RKO (cell line): ENCODE measurements at places on chromosomes 16 and 17.

- DNase-seq, result peak; percentile 69
Measured at GRCh38 chr17:77516902-77517301, 376.1 kb downstream of the SEC14L1 start.

DNA sequence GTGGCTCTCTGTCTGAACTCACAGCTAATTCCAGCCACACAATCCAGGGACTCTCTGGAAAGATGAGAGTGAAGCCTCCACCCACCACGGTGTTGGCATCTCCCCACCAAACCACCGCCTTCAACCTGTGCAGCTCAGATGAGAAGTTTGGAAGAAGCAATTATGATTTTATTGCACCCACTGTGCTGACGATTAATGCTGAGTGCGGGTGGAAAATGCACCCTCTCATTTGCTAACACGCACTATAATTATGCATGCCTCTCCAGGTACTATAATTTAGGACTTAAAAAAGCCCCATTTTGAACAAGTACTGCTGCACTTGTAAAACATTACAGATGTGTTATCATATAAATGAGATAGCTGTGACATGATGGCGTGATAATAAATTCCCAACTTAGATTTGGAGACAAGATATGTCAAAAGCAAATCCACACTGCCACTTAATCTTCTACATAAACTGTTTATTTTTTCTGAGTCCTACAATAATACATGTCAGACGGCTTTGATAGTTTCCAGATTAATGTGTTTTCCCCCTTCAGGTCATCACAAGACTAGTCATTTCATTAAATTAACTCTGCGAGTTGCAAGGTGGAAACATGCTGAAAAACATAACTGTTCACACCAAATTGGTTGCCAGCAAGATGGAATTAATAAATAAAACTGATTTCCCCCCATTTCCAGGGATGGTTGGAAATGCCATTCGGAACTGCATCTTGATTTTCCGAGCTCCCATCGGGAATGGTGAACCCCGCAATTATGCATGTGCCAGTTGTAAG, 466.5 kb upstream of the MAF start:
- DNase-seq, result no peak

DNA sequence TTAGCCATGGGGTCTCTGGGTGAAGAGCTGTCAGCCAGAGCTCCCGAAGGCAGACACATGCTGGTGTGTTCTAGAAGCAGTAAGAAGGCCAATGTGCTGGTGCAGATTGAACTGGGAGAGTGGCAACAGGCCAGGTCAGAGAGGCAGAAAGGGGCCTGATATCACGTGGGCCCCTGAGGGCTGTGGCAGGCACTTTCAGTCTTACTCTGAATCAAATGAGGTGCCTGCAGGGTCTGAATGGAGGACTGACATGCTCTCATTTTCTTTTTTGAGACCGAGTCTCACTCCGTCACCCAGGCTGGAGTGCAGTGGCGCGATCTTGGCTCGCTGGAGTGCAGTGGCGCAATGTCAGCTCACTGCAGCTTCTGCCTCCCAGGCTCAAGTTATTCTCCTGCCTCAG, 293.8 kb downstream of the ABCC12 start:
- DNase-seq, result no peak

DNA sequence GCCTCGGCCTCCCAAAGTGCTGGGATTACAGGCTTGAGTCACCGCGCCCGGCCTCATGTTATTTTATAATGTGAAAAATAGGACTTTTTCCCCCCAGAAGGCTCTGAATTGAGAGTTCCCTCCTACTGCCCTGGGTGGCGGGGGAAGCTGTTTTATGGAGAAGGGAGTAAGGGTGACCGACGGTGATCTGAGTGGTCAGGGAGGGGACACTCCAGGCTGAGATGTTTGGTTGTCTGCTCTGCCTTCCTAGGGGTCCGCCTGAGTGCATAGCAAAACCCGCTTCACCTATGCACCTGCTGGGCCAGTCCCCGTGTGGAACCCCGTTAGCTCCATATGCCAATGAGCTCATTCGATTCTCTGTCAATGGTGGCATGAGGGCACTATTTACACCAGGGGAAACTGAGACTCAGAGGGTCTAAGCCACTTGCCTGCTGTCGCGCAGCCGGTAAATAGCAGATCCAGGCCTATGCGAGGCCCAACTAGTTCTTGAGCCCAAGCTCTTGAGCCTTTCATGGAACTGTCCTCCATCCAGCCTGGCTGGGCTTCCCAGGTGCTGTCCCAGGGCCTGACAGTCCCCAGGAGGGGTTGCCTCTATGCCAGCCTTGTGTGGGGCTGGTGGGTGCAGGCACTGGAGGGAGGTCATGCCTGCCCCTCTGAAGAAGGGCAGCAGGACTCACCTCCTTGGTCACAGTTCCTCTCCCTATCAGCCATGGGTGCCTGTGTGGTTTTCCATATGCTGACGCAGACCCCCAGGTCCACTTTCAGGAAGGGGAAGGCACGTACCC, 1.7 kb upstream of the GJD3 start:
- no peak for DNase-seq

- DNase-seq, result peak; percentile 8
Measured at GRCh38 chr16:13421726-13422125, 498.2 kb upstream of the ERCC4 start.

DNA sequence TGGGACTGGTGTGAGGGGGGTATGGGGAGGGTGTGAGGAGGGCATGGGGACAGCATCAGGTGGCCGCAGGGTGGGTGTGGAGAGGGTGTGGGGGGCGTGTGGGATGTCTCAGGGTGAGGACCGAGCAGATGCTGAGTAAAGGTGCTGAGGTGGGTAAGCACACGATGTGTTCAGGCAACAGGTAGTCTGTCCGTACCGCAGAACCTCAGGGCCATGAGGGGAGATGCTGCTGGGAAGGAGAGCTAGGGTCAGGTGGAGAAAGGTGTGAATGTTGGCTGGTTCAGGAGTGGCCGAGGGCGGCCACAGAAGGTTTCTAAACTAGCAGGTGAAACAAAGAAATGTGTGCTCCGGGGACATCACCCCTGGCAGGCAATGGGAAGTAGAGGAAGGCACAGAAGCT, 80.0 kb upstream of the CDH5 start:
- no peak for DNase-seq

GRCh38 chr17:72760368-72760767, 332.1 kb downstream of the SLC39A11 start:
- DNase-seq, result no peak

- peak; percentile 34 for DNase-seq
Measured at GRCh38 chr17:78993241-78993956, 13.7 kb upstream of the LGALS3BP start.

DNA sequence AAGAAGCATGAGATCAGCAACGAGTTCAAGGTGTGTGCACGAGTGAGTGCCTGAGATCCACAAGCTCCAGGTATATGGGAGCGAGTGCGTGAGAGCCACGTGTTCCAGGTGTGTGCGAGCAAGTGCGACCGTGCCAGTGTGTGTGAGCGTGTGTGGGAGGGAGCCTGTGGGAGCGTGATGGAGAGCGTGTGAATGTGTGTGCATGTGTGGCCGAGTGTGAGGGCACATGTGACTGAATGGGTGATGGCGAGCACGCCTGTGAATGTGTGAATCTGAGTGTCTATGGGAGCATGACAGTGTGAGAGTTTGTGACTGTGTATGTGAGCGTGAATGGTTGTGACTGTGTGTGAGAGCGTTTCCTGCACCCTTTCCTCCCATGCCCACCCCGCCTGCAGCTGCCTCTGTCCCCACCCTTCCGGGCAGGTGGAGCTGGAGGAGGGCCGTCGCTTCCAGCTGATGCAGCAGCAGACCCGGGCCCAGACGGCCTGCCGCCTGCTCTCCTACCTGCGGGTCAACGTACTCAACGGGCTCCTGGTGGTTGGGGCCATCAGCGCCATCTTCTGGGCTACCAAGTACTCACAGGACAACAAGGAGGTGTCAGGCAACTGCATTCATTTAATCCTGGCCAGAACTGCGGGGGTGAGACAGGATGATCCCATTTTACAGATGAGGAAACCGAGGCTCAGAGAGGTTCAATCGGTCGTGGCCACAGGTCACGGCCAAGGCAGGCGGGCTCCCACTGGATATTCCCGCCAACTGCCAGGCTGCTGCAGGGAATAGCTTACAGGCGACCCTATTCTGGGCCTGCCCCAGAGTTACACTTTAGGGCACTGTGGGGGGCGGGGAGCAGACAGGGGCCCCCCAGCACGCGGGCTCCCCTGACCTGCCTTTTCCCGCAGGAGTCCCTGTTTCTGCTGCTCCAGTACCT, 3.7 kb downstream of the TMC8 start:
- peak; percentile 37 for DNase-seq

- DNase-seq, result no peak
Measured at GRCh38 chr17:55120651-55121050, 144.1 kb upstream of the HLF start.

DNA sequence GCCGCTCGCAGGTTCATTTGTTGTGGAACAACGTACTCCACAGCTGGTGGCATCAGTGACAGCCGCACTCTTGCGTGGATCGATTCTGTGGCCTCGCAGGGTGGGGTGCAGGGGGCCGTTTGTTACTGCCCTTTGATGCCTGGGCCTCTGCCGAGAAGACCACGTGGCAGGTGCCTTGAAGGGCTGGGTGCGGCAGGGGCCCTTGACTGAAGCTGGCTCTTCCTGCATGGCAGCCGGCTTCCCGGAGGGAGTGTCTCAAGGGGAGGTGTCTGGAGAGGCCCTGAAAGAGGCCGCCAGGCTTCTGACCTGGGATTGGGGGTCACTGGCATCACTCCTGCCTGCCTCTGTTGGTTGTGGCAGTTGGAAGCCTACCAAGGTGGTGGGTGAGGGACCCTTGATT, 43.8 kb downstream of the TBCD start:
- no peak for DNase-seq

GRCh38 chr17:43577664-43578403, 31.7 kb upstream of the ETV4 start:
- DNase-seq, result no peak

GRCh38 chr16:85390511-85391174, 222.5 kb upstream of the GSE1 start:
- DNase-seq, result no peak

- no peak for DNase-seq
Measured at GRCh38 chr16:1073566-1074378, 1.2 kb downstream of the SSTR5 start.

- DNase-seq, result no peak
Measured at GRCh38 chr17:6755731-6756184, at the start of gene XAF1. TSS of gene XAF1 (plus strand) at chr17:6756046. CDS start at chr17:6756079, 33 bp downstream.

- no peak for DNase-seq
Measured at GRCh38 chr17:37039269-37039668, 90.5 kb downstream of the AATF start.

GRCh38 chr16:6527646-6528045, 805.0 kb upstream of the RBFOX1 start:
- DNase-seq, result no peak

GRCh38 chr17:14575471-14575953, 274.6 kb downstream of the HS3ST3B1 start:
- DNase-seq, result no peak

GRCh38 chr16:7339700-7340099, 7.1 kb downstream of the RBFOX1 start:
- DNase-seq, result no peak

DNA sequence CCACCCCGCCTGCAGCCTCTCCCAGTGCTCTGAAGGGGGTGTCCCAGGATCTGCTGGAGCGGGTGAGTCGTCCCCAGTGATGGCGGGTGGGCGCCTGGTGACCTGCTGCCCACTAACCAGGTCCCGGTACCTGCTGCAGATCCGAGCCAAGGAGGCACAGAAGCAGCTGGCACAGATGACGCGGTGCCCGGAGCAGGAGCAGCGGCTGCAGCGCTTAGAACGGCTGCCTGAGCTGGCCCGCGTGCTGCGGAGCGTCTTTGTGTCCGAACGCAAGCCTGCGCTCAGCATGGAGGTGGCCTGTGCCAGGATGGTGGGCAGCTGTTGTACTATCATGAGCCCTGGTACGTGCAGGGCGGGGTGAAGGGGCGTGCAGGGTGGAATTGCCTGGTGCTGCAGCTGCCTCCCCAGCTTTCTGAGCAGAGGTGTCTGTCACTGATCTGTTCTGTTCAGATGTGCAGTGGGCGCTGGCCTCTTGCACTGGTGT, 3.6 kb downstream of the CDT1 start:
- DNase-seq, result no peak

DNA sequence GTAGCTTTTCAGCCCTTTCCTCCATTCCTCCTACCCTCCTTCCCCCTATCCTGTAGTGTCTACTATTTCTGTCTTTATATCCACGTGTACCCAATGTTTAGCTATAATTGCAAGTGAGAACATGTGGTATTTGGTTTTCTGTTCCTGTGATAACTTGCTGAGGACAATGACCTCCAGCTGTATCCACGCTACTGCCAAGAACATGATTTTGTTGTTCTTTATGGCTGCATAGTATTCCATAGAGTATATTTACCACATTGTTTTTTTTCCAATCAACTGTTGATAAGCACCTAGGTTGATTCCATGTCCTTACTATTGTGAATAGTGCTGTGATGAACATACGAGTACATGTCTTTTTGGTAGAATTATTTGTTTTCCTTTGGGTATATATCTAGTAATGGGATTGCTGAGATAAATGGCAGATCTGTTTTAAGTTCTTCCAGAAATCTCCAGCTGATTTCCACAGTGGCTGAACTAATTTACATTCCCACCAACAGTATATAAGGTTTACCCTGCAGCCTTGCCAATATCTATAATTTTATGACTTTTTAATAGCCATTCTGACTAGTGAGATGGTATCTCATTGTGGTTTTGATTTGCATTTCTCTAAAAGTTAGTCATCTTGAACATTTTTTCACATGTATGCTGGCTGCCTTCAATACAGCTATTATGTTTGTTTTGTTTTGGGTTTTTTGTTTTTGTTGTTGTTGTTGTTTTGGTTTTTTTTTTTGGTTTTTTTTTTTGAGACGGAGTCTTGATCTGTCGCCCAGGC, 10.9 kb upstream of the COPRS start:
- no peak for DNase-seq

- no peak for DNase-seq
Measured at GRCh38 chr16:68470461-68471150, 22.3 kb upstream of the SMPD3 start.

DNA sequence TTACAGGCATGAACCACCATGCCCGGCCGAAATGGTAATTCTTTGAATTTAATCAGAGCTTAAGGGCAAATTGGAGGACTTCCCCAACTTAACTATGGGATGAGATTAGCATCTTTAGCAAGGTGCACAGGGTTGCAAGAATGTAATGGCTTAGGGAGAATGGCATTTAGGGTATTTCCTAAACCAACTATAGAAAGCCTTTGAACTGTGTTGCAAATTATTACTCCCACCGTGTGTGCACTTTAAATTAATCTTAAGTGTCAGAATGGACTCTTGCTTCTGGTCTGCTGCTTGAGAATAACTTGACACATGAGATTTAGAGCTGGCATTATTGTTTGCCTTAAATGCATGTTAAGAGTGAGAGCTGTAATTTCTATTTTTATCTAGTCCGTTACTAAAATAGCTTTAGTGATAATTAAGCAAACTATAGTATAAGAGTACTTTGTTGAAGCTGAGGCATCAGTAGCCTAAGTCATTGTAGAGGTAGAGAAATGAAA, 59.8 kb downstream of the TUBD1 start:
- no peak for DNase-seq
